ENCODE measurements at places on chromosomes 5 and 9.

- no peak for DNase-seq
Observed at GRCh38 chr5:4022056-4022670, 426.5 kb downstream of the IRX1 start.

GRCh38 chr5:80930940-80931339 is 29.2 kb upstream of the RASGRF2 start:
- DNase-seq, result no peak

DNA sequence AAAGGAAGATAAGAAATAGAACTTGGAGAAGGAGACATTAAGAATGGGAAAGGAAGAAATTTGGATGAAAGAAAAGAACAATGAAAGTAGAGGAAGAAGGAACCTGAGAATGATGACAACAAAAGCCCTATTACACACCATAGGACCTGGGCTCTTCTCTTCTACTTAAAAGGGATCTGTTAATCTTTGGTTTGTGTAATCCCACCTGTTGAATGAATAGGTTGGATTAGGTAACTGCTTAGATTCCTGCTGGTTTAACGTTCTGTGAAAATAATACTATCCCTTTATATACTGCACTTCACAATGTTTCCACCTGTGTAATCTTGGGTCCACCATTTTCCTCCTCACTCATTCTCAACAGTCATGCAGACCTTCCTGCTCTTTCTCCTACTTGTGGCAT is 157.8 kb upstream of the ATP10B start:
- DNase-seq, result no peak

GRCh38 chr5:75891736-75892135 is 174.5 kb upstream of the POC5 start:
- no peak for DNase-seq

GRCh38 chr5:116084287-116084691 is 536 bp upstream of the COMMD10 start:
- DNase-seq, result peak; percentile 7

DNA sequence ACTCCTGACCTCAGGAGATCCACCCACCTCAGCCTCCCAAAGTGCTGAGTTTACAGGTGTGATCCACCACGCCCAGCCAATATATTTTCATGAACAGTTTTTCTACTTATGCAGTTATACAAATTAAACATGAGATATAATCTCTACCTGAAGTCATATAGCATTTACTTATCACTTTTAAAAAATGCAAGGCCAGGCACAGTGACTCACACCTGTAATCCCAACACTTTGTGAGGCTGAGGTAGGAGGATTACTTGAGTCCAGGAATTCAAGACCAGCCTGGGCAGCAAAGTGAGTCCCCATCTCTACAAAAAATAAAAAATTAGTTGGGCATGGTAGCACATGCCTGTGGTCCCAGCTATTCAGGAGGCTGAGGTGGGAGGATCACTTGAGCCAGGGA is 164.7 kb upstream of the LHFPL2 start:
- DNase-seq, result no peak

Data from activated CD4-positive, alpha-beta T cell treated with anti-CD3 and anti-CD28 coated beads for 24 hours (primary cell).